ENCODE measurements at places on chromosomes 2 and 18.

DNA sequence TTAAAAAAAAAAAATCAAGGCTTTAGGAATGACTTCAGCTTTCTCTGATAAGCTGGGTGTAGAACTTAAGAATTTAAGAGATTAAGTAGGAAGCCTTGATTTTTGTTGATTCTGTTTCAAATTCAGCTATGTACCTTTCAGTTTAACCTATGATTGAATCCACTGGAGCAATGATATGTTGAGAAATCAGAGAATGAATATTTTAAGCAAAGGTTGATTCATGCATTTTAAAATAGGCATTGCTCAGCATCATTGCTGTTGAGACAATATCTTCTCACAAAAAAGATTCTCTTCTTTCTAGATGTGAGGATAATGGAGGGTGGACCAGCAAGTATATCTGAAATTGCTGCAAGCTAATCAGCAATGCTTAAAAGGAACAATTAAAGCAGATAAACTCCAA, 109.8 kb downstream of the MAP3K20 start:
- no peak for DNase-seq

DNA sequence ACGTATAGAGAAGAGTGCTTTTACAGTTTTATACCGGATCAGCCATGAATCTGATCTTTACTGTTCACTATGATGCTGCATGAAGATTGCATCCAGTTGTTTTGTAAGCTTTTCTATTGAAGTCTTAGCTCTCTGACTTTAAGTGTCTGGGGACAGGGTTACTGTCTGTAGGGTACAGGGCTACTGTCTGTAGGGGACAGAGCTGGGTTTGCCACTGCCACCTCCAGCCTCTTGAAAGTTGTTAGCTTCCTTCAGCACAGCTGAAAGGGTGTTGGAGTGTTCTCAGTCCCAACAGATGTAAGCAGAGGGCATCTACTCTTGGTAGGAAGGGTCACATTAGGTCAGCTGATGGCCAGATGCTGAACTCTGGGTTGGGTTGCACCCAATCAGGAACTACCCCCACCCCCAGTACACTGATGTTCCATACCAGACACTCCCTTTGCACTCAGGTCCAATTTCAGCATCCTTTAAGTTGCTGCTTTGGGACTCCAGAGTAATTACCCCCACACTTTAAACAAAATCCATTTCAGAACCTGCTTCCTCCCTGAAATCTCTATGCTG, 58.0 kb downstream of the MYL12B start:
- no peak for DNase-seq

DNA sequence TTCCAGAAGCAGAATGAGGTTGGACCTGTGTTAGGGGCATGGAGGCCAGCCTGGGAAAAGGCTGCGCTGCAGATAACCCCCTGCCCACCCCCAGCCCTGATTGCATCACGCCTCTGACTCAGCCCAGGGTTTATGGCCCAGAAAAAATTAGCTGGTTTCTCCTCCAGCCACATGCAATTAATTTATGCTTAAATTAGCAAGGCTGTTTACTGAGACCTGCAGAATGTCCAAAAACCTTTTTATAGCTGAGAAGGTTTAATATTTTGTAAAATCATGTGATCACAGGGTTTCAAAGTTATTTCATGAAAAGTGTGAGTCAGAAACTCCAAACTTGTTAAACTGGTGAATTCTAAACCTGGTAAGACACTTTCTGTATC, 123.1 kb upstream of the HDAC4 start:
- DNase-seq: no peak

GRCh38 chr18:76558881-76559667, 64.0 kb upstream of the ZNF516 start:
- peak; percentile 88 for DNase-seq

DNA sequence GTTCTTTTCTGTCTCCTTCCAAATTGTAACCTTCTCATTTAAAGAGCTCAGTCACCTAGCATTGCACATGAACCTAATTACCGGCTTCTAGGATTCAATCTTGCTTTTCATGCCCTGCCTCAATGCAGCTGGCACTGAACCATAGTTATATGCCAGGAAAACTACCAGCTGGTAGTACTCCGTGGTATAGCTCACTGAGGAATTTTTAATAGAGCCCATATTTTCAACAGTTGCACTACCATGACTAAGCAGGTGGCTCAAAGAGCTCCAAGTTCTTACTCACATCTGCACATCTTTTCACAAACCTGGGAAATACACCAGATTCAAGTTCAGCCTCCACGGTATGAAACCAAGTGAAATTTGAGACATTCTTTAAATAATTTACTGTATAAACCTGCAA, 363.5 kb downstream of the GRB14 start:
- no peak for DNase-seq

GRCh38 chr2:128195435-128195984, 104.5 kb downstream of the UGGT1 start:
- no peak for DNase-seq

DNA sequence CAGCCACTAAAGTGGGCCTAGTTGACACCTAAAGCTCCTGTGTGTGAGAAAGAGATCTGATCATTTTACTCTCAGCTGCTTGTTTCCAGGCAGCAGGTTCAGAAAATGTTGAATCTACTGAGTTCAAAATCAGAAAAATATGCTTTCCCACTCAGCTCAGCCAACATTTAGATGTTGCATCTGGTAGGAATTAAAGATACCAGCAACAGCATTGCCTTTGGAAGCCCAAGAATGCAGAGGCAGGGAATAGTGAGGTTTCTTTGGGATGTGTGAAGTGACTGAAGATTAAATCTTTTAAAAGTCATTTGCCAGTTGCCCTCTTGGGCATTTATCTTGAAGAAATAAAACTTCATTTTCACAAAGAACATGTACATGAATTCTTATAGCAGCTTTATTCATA, 33.9 kb upstream of the DOCK10 start:
- no peak for DNase-seq

DNA sequence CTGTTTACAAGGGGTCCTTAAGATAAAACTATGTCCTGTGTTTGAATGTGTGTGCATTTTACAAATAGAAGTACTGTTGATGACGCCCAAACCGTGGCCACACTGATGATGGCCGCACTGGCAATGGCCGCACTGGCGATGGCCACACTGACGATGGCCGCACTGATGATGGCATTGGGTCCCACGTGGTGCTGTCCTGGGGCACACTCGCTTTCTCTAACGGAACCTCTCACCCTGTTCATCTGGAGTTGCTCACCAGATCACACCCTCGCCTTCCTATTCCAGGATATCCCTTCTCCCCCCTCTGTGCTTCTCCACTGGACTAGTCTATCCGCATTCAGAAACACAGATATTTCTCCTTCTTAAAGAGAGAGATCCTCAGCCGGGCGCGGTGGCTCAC, 192.4 kb downstream of the EIPR1 start:
- no peak for DNase-seq

GRCh38 chr2:235070063-235070706, 118.4 kb downstream of the SH3BP4 start:
- DNase-seq: no peak

- DNase-seq: no peak
These were observed 72.4 kb upstream of the CCDC150 start for GRCh38 chr2:196566961-196567666.

GRCh38 chr2:227774011-227774624, 28.4 kb downstream of the SCYGR8 start:
- DNase-seq: no peak

- DNase-seq: no peak
These were observed 396.3 kb downstream of the RIT2 start for GRCh38 chr18:42719221-42719620.

- DNase-seq: no peak
These were observed 2.6 kb downstream of the IL18RAP start for GRCh38 chr2:102425441-102426132.

DNA sequence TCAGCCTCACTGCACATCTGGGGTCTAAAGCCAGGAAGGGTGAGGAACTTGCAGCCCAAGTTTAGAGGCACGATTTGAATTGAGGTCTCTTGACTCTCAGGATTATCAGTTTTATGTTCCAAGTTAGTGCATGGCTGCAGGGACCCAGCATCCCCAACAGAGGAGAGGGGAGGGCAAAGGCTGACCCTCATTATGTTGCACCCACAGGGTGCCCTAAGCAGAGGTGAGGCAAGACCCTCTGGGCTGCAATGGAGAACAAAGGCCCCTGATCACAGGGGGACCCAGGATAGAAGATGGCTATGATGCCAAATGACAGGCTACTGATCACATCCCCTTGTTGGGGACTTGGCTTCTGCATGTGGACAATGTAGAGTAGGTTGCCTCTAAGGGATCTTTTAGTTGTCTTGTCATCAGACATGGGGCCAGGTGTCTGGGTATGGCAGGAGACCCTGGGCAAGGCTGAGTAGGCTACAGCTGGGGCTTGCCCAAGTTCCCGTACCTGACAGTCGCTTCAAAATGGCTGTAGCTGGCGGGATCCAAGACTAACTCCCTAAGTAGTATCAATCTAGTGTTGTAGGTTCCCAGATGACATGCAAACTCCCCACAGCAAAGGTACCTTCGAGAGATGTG, 4.5 kb upstream of the GDF7 start:
- DNase-seq: no peak

- no peak for DNase-seq
These were observed 12.8 kb downstream of the IL18RAP start for GRCh38 chr2:102435741-102436140.

- DNase-seq: no peak
These were observed 11.8 kb downstream of the CD8A start for GRCh38 chr2:86778957-86779356.

GRCh38 chr2:62461707-62462106, 44.3 kb downstream of the TMEM17 start:
- no peak for DNase-seq

DNA sequence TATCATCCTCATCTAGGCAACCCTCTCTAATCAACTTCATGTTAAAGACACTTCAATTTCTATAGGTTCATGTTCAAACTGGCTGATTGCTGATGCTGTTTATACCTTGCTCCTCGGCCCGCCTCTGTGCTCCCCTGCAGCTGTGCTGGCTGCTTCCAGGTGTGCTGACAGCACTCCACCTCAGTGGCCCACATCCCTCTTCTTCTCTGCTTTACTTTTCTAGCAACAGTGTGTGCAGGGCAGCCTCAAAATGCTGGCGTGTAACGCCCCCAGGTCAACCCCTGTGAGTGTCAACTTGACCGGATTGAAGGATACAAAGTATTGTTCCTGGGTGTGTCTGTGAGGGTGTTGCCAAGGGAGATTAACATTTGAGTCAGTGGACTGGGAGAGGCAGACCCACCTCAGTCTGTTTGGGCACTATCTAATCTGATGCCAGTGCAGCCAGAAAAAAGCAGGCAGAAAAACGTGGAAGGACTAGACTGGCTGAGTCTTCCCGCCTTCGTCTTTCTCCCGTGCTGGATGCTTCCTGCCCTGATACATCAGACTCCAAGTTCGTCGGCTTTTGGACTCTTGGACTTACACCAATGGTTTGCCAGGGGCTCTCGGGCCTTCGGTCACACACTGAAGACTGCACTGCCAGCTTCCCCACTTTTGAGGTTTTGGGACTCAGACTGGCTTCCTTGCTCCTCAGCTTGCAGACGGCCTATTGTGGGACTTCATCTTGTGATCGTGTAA, 94.7 kb downstream of the COL6A3 start:
- DNase-seq: no peak

DNA sequence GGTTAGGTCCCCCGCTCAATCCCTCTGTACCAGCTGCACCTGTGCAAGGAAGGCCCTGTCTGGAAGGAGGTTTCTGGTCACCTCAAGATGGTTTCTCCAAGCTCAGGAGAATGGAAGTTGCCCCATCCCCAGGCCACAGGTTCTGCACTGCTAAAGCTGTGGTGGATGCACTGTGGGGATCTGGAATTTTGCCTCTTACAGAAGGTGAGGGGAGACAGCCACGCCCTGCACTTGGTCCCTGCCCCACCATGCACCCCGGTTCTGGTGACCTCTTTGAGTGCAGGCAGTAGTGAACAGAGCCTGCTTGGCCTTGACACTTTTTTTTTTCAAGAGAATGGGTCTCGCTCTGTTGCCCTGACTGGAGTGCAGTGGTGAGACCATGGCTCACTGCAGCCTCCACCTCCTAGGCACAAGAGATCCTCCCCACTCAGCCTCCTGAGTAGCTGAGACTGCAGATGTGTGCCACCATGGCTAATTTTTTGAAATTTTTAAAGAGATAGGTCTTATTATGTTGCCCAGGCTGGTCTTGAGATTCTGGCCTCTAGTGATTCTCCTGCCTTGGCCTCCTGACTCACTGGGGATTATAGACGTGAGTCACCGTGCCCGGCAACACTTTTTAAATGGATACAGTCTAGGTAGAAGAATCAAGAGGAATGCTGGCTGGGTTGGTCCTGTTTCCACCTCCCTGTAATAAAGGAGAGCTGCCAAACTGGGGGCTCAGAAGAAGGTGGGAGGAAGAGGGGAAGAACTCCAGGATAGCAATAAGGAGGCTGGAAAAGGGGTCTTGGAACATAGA, 5.8 kb upstream of the NT5DC4 start:
- no peak for DNase-seq

GRCh38 chr2:161085149-161085548, 75.1 kb upstream of the TANK start:
- DNase-seq: no peak

DNA sequence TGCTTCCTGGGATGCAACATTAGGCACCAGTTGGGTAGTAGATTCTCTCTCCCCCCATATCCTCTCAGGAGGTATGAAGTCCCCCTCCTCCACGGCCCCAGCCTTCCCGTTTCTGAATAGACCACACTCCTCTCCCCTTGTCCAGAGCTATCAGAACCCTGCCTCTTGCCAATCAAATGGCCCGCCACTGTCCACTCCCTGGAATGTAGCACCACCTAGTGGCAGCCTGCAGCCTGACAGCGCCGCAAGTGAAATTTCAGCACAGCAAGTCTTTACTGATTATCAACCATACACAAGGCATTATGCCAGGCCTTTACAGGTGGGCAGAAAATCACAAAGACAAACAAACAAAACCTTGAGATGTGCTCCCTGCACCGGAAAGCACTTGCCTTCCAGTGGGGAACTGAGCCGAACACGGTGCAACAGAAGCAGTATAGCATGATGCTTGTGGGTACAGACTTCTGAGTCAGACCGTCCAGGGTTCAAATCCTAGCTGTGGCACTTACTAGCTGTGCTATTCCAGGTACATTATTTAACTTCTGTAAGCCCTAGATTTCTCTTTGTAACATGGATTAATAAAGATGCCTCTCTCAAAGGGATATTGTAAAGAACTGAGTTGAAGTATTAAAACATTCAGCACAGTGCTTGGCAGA, 174.0 kb downstream of the SMAD2 start:
- no peak for DNase-seq

Data from NCI-H510A (cell line).